ENCODE measurements at places on chromosomes 5 and 9. TPM values are rescaled to one million over a fixed set of nuclear protein-coding genes. Genes with fewer than 3 reads are reported as not detected.

GRCh38 chr9:33147416-33148169, 19.5 kb downstream of the B4GALT1 start:
- peaks cover 66% of the 10 kb centered on the region for H3K4me1 ChIP-seq
- H3K4me3 ChIP-seq, result no peak overlapping the region
- H3K27ac ChIP-seq, result no peak overlapping the region

DNA sequence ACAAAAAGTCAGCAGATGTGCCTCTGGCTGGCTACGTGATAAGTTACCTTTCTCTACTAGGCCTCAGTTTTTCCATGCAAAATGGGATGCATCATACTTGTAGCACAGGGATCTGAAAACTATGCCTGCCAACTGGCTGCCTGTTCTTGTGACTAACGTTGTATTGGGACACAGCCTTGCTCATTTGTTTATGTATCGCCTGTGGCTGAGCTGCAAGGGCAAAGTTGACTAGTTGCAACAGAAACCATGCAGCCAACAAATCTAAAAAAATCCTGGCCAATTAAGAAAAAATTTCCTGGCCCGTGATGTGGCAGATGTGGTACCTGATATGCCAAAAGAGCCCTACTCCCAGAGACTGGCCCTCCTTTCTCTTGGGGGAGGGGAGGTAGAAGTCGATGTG, 131.3 kb downstream of the SEC61B start:
- no peaks in the 10 kb centered on the region for H3K4me1 ChIP-seq
- no peak for DNase-seq
- H3K27ac ChIP-seq, result no peak overlapping the region
- H3K4me3 ChIP-seq, result no peak overlapping the region

Gene DUSP1
- 56.6 TPM for total RNA-seq

DNA sequence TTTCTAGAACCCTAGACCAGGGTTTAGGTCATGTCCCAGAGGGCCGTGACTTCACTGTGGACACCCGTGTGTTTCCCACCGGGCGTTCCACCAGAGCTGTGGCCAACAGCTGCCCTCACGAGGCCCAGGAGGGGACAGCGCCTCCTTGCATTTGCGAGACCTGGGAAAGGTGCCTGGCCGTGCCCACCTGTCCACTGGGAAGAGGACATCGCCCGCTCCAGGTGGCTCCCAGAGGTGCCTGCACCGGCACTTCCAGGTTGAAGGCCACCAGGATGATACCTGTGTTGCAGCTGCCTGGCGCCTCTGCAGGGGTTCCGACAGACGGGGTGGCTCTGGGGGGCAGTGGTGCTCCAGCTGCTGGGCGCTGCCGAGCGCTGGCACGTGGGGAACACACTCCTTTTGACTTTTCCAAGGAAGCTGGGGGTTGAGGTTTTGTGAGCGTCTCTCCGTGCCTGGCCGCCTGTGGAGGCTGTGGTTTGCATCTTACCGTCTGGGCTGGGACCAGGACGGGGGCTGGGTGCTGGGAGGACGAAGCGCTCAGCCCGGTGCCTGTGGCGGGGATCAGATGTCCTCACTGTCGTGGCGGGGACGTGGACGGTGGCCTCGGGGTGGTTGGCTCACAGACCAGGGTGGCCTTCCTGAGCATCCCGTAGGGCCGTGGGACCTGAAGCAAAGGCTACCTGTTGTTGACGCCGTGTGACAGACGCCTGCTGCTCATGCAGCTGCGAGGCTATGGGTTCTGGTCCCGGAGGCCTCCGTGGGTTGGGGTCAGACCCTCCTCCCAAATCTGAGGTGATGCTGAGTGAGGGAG, 19.2 kb downstream of the NKD2 start:
- H3K27me3 ChIP-seq, result no peaks in the 10 kb centered on the region
- no peaks in the 10 kb centered on the region for H3K4me1 ChIP-seq
- H3K4me3 ChIP-seq, result no peak overlapping the region
- no peaks in the 10 kb centered on the region for H3K36me3 ChIP-seq
- no peak overlapping the region for H3K27ac ChIP-seq

GRCh38 chr9:96619124-96619465, 548 bp downstream of the CDC14B start:
- no peak for DNase-seq
- no peak overlapping the region for H3K27ac ChIP-seq
- H3K27me3 ChIP-seq, result peaks cover 46% of the 10 kb centered on the region
- H3K4me3 ChIP-seq, result no peak overlapping the region
- peaks cover 8% of the 10 kb centered on the region for H3K4me1 ChIP-seq
- no peaks in the 10 kb centered on the region for H3K36me3 ChIP-seq

Gene CCDC192
- total RNA-seq, result not detected

DNA sequence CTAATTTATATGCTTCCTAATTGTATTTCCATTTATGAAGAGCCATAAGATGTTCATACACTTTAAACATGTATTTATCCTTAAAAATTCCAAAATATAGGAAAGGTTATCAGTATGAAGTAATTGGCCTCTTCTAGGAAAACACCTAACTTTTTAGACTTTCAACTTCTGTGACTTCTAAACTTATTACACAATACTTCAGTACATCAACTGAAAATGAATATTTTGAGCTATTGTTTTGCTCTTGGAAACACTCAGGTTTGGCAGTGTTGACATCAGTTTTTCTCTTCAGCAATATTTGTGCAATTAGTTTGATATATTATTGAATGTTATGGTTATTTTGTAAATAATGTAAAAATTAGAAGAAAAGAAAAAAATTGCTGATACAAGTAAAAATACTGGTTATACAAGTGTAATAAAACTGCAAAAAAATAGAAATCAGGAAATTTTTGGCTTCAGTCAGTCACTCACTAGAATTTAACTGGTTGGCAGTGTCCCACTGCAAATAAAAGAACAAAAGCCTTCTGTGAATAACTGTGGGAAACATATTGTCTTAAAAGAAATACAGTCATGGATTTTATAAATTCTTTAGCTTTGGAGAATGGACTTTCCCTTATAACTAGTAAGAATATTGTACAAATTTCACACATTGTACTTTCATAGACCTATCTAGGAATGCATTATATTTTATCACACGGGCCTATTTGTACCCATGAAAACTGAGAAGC, 635.9 kb downstream of the TLE1 start:
- H3K36me3 ChIP-seq, result no peaks in the 10 kb centered on the region
- H3K27ac ChIP-seq, result no peak overlapping the region
- no peaks in the 10 kb centered on the region for H3K27me3 ChIP-seq
- H3K4me1 ChIP-seq, result no peaks in the 10 kb centered on the region
- H3K4me3 ChIP-seq, result no peak overlapping the region

Gene COL23A1
- 0.63 TPM for total RNA-seq

Gene AFAP1L1
- not detected for total RNA-seq

DNA sequence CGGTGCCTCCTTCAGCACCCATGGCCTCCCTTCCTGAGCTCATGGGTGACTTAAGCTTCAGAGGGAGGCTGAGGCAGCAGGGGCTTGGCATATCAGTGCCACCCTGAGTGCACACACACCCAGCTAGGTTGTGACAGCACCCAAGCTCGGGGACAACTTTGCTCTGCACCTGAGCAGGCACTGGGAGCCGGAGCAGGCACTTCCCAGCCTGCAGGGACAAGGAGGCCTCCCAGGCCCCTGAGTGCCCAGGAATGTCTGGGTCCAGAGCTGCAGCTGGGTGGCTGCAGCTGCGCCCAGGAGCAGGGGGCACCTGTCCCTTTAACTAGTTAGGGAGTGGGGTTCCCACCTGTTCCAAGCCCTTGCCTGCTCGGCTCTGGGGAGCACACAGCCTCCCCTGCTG, 48.7 kb upstream of the CDH12 start:
- no peak overlapping the region for H3K4me3 ChIP-seq
- no peak overlapping the region for H3K27ac ChIP-seq
- H3K4me1 ChIP-seq, result no peaks in the 10 kb centered on the region
- H3K36me3 ChIP-seq, result no peaks in the 10 kb centered on the region

Gene KCNV2
- not detected for total RNA-seq

DNA sequence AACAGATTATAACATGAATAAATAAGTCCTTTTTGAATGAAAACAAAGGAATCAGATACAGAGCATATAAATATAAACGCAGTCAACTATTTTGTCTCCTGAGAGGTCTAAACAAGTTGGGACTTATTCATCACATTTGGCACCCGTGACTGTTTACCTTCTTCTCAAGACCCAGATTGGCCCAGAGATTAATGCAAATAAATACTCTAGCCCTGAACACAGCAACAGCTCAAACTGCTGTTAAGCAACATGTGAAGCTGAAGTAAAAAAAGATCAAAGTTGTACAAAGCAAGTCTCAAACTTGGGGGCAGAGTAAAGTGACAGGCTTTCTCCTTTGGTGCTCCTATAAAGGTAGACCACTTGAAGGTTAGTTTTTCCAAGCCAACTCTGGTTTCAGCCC, 95.0 kb upstream of the NR5A1 start:
- H3K4me3 ChIP-seq, result no peak overlapping the region
- H3K4me1 ChIP-seq, result no peaks in the 10 kb centered on the region
- H3K36me3 ChIP-seq, result no peaks in the 10 kb centered on the region
- H3K27me3 ChIP-seq, result peaks cover 18% of the 10 kb centered on the region

GRCh38 chr9:101486693-101487442, 46.8 kb upstream of the RNF20 start:
- peak; percentile 22 for DNase-seq
- H3K36me3 ChIP-seq, result peaks cover 2% of the 10 kb centered on the region
- H3K27ac ChIP-seq, result no peak overlapping the region
- peaks cover 12% of the 10 kb centered on the region for H3K4me1 ChIP-seq
- peak overlapping the region; percentile 6 for H3K4me3 ChIP-seq

- no peak overlapping the region for H3K27ac ChIP-seq
- no peaks in the 10 kb centered on the region for H3K4me1 ChIP-seq
- no peaks in the 10 kb centered on the region for H3K36me3 ChIP-seq
- no peak for DNase-seq
Measured at GRCh38 chr5:14449052-14449661, 132.4 kb upstream of the OTULINL start.

GRCh38 chr9:127330501-127330900, 65.9 kb downstream of the GARNL3 start:
- H3K4me1 ChIP-seq, result no peaks in the 10 kb centered on the region
- H3K36me3 ChIP-seq, result no peaks in the 10 kb centered on the region
- peaks cover 17% of the 10 kb centered on the region for H3K27me3 ChIP-seq

Gene AKNA
- total RNA-seq, result 413 TPM

Gene LECT2
- total RNA-seq, result not detected

Gene PPIC
- total RNA-seq, result not detected

Gene MINAR2
- total RNA-seq, result not detected

Gene CCL21
- not detected for total RNA-seq

DNA sequence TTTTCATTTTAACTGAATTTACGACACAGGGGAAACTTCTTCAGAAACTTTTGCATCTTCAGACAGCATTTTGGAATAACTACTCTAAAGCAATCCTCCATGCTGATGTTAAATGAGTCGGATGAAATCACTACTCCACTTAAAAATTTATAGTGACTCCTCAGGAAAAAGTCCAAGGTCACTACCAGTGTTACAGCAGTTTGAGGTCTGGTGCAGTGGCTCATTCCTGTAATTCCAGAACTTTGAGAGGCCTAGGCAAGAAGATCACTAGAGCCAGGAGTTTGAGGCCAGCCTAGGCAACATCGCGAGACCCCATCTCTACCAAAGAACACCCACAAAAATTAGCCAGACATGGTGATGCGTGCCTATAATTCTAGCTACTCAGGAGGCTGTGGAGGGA, 5.9 kb upstream of the GAS1 start:
- H3K36me3 ChIP-seq, result no peaks in the 10 kb centered on the region
- H3K27ac ChIP-seq, result no peak overlapping the region
- DNase-seq, result no peak

- H3K27me3 ChIP-seq, result peaks cover 20% of the 10 kb centered on the region
- no peak for DNase-seq
- H3K36me3 ChIP-seq, result no peaks in the 10 kb centered on the region
- H3K4me1 ChIP-seq, result peaks cover 4% of the 10 kb centered on the region
Measured at GRCh38 chr9:36762958-36763357, 190.3 kb downstream of the MELK start.

DNA sequence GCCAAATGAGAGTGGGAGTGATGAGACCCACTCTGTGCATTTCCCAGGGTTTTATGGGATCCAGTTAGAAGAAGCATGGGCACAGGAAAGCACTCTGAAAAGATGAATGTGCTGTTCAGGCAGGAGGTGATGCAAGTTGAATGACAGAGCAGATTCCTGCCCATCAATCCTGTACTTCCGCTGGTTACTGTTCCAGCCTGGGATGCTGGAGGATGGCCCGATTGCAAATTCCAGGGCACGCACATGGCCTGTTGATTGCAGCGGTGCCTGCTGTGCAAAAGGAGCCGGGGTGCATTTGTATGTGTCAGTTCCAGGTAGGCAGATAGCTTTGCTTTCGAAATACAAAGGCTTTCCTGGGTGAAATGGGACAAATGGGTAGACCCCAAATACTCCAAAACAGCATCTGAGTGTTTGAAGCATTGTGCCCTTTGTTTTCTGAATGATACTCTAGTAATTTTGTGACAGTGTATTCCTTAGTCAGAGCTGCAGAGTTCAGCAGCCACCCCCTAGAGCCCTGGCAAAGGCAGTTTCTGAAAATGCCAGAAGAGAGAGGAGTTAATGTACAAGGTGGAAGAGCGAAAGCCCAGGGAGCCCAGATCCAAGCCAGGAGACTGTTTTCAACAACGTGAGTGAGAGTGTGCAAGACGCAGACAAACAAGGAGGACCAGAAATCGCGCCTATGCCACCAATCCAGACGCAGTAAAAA, 454.2 kb upstream of the CLINT1 start:
- H3K36me3 ChIP-seq, result no peaks in the 10 kb centered on the region
- H3K27ac ChIP-seq, result no peak overlapping the region
- H3K27me3 ChIP-seq, result no peaks in the 10 kb centered on the region
- H3K4me3 ChIP-seq, result no peak overlapping the region
- DNase-seq, result no peak
- H3K4me1 ChIP-seq, result no peaks in the 10 kb centered on the region

- no peaks in the 10 kb centered on the region for H3K4me1 ChIP-seq
- no peak for DNase-seq
- no peak overlapping the region for H3K4me3 ChIP-seq
- H3K27me3 ChIP-seq, result no peaks in the 10 kb centered on the region
Measured at GRCh38 chr9:108759399-108759798, 96.4 kb downstream of the ACTL7B start.

Gene GFI1B
- total RNA-seq, result not detected

Gene TMEM8B
- 2.3 TPM for total RNA-seq

- peaks cover 34% of the 10 kb centered on the region for H3K27me3 ChIP-seq
- no peaks in the 10 kb centered on the region for H3K36me3 ChIP-seq
Measured at GRCh38 chr9:86946201-86947145, 833 bp downstream of the GAS1 start.

Gene CSF1R
- not detected for total RNA-seq

Measured in activated CD8-positive, alpha-beta T cell treated with anti-CD3 and anti-CD28 coated beads, Interleukin-2, amount 10 ng/mL, durations not matched to agents 7 days and 5 days (primary cell).